Kasumi-1 (cell line): ENCODE measurements at places on chromosomes 2 and 18.
A peak's percentile ranks its signal among the peaks of the same experiment; 100 is the strongest.

- DNase-seq = no peak
Measured at GRCh38 chr2:237966250-237966564, 607 bp upstream of the UBE2F start.

DNA sequence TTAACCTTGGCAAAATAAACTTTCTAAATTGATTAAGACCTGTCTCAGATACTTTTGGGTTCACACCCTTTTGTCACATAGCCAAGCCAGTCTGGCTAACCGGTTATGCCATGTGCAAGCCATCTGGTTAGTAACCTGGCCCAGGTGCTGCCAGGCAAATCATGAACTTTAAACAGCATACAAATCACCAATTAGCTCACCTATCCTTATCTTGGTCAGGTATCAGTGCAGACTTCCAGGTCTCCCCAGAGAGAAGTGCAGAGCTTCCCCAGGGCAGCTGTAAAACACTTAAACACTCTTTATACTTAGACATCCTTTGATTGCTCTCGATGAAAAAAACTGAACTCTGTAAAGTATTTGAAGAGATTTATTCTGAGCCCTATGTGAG is 14.9 kb upstream of the MC5R start:
- DNase-seq = no peak

GRCh38 chr2:49948091-49948490 is 793.8 kb upstream of the FSHR start:
- no peak for DNase-seq

GRCh38 chr18:12703664-12704063 is 822 bp downstream of the PSMG2 start:
- DNase-seq = peak; percentile 37

- peak; percentile 13 for DNase-seq
Measured at GRCh38 chr18:62881509-62882016, 166.2 kb downstream of the PHLPP1 start.

DNA sequence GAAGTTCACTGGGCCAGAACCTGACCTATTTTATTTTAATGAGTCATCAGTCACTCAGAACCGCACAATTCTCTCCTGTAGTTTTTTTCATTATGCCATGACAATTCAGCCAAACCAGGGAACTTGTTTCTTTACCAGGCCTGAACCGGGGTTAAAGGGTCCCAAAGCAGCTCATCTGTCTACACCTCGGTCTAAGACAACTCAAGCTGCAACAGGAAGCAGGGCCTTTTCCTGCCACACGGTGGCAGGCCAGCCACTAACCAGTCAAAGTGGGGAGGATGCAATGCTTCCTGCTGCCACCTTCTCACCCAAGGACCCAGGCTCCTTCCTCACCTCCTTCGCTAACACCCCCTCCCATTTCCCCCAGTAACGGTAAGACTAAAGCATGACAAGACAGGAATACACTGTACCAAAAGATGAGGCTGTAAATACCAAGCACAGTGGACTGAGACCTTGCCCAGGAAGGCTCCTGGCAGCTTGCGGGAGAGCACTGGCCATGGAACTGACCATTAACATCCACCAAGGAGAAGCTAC is 56.7 kb upstream of the ACKR3 start:
- DNase-seq = peak; percentile 24

- DNase-seq = no peak
Measured at GRCh38 chr18:48129621-48130082, 199.2 kb upstream of the SMAD2 start.

- DNase-seq = no peak
Measured at GRCh38 chr2:55733335-55733734, 39.7 kb upstream of the PNPT1 start.

DNA sequence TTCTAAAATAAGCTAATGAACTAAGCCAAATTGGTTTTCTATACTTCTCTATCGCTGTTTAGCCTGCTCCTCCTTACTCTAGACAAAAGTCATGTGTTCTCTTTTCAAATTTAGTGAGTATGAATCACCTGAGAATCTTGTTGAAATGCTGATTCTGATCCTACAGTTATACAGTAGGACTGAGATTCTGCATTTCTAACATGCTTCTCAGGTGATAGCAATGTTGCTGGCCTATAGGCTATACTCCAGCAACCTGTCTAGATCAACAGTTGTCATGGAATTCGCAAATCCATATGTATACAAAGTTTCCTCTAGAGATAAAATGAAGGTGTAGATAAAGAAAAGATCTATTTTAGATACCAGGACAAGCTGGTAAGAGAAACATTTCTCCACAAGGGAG is 62.9 kb downstream of the MEMO1 start:
- DNase-seq = no peak

GRCh38 chr2:217710211-217710765 is 292.5 kb downstream of the TNS1 start:
- peak; percentile 0 for DNase-seq

DNA sequence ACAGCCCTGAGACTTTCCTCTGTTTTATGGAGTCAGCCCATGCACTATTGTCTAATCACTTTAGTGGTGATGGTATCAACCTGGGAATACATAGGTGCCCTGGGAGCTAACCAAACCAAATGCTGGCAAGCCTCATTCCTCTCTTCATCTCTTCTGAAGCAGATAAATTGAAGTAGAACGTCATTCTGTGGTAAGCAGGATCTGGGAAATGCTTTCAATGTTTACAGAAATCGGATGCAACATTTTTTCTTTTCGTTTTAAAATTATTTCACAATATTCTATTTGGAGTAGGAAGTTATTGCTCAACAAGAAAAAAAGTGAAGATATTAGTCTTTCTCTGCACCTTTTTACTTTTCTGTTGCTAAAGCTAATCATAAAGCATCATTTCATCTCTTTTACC is 114.2 kb downstream of the RBMS1 start:
- DNase-seq = no peak

DNA sequence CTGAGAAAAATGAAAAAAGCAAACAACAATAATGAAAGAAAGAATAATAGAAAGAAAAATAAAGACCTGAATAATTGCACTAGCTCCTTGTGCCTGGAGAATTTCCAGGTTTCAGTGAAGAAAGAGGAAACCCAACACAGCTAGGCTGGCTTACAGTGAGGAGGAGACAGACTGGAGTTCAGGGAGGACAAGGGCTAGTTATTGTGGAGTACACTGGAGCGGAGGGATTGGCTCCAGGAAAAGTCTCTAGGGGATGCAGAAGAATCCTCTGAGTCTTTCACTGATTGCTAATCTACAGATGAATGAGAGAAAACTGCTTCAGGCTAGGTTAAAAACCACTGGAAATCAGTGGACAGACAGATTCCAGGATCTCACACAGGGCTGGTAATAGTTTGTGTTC is 163.6 kb upstream of the RBMS1 start:
- no peak for DNase-seq

DNA sequence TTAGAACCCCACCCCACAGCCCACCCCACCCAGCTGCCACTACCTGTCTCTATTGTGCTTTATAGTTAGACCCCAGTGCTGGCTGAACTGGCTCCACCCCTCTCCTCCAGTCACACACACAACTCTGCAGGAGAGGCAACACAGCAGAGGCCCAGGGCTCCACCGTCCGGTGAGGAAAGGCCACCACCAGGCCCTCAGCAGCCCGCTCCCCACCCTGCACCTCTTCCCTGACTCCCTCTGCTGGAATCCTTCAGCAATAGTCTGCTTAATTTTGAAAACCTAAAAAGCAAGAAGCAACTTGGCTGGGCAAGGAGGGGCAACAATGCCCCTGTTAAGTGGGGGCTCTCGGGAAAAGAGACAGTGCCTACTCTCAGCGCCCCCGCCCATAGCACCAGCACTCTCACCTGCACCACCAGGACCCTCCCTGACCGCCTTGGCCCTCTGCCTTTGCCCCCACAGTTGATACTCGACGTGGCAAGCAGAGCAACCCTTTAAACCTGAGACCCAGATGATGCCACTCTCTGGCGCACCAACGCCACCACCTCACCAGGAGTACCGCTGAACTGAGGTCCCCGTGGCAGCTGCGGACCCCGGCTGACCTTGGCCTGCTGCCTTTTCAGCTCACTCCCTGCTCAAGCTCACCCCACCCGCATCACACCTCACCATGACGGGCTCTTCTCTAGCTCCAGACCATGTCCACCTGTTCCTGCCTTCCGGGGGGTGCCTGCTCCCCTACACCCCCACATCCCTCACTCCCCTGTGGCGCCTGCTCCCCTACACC is 45.7 kb downstream of the NDUFA10 start:
- DNase-seq = no peak

DNA sequence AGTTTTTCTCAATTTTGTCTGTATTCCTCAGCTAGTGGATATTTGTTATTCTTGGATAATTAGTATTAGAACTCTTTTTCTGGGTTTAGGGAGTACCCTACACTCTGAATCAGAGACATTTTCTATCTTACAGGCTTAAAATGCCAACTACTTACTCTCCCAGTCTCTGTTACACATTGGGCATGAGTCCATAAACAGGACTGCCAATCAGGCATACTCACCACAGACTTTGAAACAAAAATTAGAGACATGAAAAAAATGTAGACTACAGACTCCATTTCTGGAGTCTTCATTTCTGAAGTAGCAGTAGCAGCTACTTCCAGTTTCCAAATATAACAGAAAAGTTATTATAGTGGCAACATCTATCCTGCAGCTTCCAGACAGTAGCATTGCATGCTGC is 279.7 kb downstream of the MBD5 start:
- no peak for DNase-seq

GRCh38 chr2:173141666-173142065 is 66.0 kb downstream of the MAP3K20 start:
- DNase-seq = no peak

DNA sequence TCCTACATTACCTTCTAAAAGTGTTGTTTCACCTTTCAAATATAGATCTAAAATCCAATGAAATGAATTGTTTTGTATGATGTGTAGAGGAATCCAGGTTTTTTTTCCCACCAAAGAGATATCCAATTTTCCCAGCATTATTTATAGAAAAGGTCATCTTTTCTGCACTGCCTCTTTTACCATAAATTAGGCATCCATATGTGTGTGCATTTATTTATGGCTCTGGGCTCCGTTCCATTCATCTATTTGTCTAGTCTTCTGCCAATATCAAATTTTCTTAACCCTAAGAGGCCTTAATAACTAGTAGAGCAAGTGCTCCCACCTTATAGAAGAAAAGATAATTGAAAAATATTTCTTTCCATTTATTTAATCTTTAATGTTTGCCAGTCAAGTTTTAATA is 88.3 kb downstream of the ATAD2B start:
- no peak for DNase-seq

GRCh38 chr2:99936065-99936464 is 206.3 kb downstream of the AFF3 start:
- no peak for DNase-seq

- no peak for DNase-seq
Measured at GRCh38 chr18:30254331-30254730, 788.2 kb downstream of the DSC3 start.

DNA sequence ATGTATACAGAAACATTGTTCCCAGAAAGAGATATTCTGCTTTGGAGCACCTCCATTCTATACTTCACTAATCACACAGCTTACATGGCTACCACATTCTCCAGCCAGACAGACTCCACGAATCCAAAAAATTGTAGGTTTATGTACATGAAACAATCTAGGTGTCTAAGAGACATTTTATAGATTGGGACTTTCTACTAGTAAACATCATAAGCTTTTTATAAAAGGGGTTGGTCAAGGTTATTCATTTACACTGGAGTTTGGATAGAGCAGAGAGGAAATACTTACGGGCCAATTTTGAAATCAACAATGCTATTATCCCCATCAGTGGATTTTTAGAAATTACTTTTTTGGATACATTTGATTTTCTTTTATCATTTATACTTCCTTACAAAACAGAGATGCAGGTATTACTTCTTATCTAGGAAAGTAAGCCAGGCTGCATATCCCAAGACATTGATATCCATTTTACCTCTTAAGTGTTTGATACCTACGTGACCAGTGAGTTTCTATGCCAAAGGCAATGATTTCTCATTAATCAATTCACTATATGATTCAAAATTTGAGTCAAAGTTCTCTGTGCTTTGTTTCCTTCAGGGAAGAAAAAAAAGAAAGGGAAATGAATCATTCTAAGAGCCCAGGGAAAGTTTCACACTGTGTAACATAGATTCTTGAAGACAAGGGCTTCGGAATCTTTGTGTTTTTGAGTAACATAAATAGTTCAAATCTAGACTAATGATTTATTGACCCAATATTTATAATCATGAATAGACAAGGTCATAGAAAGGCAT is 140.5 kb downstream of the PTH2R start:
- DNase-seq = no peak

DNA sequence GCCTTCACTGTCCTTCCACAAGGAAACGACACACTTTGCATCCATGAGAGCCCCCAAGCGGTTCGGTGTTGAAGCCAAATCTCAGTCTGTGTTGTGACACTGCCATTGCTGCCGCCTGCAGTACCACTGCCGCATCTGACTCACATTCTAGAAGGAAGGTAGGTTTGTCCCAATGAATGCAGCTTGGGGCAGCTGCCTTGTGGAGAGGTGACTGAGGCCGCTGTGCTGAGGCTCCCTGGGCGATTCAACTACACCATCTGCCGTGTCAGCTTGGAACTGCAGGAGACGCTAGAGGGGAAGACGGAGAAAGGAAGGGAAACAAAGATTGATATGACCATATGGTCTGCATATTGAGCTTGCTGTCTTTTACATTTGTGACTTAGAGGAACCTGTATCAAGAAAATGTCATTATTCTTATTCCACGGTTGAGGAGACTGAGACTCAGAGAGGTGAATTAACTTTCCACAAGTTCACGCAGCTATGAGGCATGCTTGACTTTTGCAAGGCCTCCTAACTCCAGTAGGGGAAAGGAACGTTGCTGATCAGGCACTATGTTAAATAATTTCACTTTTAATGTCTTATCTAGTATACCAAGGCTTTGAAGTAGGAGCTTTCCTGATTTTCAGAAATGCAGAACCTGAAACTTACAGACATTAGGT is 43.5 kb upstream of the LMAN1 start:
- DNase-seq = peak; percentile 89

- DNase-seq = no peak
Measured at GRCh38 chr2:26644188-26644835, 3.1 kb upstream of the CIB4 start.

DNA sequence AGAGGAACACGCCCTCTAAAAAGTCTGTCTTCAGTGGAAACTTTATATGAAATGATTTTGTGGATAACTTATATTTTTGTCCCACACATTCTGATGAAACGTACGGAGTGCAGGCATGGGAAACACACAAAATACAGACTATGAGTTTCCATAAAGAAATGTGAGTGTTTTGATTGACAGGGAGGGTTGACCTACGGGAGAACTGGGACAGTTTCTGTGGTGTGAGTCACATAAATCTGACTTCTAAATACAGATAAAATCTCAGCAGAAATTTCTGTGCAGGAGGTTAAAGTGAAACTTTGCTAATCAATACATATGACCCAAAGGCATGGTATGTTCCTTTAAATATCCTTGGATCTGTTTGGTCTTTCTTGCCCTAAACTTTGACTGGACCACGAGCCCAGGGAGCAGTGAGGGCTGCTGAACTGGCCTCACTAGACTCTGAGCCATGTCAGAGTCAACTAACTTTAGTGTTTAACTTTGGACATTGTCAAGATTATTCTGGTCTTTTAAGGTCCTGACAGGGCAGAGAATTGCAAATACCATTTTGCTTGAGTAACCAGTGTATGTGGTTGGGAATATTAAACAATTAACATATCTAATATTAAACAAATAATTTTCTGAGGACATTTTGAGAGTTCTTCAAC is 206.9 kb upstream of the LYPD1 start:
- DNase-seq = no peak

GRCh38 chr2:240060977-240061591 is 7.8 kb upstream of the OR6B3 start:
- peak; percentile 6 for DNase-seq
